ENCODE measurements at places on chromosomes 16 and 17. TPM values are rescaled to one million over a fixed set of nuclear protein-coding genes. Genes with fewer than 3 reads are reported as not detected.

- no peak for DNase-seq
These were observed 5.4 kb downstream of the TPSD1 start for GRCh38 chr16:1261131-1261892.

TPSD1 gene
- total RNA-seq: not detected

DNA sequence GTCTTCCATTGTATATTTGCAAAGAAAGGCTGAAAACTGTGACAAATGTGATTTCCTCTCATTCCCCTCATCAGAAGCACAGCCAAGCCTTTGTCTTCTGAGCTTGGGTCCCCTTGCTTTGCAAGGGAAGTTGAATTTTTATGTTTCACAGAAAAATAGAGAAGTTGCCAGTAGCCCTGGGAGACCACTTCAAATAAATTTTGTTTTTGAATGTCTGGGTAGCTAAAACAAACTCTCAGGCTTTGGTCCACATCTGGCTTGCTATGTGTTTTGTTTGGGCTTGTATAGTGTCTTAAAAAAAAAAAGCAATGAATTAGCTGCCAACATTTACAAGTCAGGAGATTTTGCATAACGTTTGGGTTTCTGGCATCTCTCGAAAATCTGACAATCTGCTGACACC lies 24.1 kb downstream of the PIK3R6 start:
- DNase-seq: no peak

- no peak for DNase-seq
These were observed 355.6 kb downstream of the SEC14L1 start for GRCh38 chr17:77496401-77496801.

- no peak for DNase-seq
These were observed 93.4 kb upstream of the TMEM132E start for GRCh38 chr17:34485999-34486398.

TM4SF5 gene
- total RNA-seq: not detected

SLFN13 gene
- total RNA-seq: 1.6 TPM

DNA sequence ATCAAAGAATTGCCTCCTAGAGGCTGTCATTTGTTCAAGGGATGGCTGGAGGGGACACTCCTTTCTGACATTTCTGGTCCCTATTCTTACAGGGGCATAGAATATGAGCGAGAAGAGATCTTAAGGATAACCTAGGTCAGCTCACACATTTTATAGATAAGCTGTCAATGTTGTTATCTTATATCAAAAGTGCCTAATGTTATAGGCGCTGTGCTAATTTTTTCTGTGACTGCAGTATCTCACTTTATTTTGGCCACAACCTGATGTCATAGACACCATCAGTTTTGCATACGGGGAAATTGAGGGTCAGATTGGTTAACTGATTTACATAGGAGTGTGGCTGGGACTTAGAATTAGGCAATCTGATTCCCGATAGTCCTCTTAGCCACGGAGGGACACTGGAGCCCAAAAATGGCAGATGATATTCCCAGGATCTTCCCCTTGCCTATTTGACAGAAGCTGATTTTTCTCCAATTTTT lies 1.2 kb downstream of the CPD start:
- peak; percentile 9 for DNase-seq

SKAP1 gene
- total RNA-seq: 17.0 TPM

GRCh38 chr16:57939872-57940224 lies 31.1 kb downstream of the CNGB1 start:
- DNase-seq: no peak

P2RX1 gene
- 0.55 TPM for total RNA-seq

DNA sequence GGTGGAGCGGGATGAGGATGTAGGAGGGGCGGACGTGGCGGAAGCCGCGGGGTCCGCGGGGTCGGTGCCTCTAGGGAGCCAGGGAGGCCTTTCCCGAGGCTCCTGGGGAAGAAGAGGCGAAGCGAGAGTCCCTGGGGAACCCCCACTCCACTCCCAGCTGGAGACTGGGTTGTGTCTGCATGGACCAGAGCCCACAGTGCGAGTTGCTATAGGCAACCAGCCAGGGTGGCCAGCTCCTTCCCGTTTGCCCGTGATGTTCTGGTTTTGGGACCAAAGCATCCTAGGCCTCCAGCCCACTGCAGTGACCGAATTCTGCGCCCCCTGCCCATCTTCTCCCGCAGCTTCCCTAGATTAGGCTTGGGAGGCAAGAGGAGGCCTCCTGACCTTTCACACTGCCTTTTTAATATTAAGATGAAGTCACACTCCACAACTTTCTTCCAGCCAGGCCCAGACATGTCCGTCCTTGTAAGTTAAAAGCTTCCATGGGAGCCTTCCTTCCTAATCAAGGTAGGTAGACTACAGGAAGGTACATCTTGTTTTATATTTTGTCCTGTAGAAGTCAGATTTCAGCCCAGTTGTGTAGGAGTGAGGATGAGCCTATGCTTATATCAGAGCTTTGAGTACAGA lies 469 bp downstream of the AMZ2 start:
- DNase-seq: no peak

DNA sequence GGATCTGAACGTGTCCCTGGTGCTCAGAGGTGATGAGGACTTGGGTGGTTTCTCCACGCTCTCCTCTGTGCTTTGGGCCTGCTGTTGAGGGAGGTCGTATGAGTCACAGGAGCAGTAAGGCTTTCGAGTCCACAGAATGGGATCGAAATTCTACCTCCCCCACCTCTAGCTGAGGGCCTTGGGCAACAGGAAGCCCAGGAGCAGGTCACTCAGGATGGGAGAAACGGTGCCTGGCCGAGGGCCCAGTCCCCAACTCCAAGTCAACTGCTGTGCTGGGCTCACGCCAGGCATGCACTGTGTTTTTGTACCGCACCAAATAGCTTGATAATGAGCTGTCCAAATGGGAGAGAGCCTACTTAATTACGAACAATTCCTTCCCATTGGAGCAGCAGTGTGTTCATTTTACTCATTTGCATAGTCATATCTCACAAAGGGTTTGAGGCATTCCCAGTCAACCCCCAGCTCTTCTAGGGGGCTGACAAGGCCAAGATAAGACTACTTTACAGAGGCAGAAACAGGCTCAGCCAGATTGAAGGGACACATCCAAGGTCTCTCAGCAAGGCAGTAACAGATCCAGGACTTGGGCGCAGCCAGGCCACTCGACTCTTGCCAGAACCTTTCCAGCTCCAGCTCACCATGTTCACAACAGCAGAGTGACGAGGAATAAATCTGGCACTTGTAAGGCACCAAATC lies 53.6 kb downstream of the WNT3 start:
- DNase-seq: peak; percentile 88

SLC5A2 gene
- 0.40 TPM for total RNA-seq

- DNase-seq: no peak
These were observed 8.4 kb downstream of the GLOD4 start for GRCh38 chr17:773467-774312.

CSH2 gene
- total RNA-seq: not detected

DNA sequence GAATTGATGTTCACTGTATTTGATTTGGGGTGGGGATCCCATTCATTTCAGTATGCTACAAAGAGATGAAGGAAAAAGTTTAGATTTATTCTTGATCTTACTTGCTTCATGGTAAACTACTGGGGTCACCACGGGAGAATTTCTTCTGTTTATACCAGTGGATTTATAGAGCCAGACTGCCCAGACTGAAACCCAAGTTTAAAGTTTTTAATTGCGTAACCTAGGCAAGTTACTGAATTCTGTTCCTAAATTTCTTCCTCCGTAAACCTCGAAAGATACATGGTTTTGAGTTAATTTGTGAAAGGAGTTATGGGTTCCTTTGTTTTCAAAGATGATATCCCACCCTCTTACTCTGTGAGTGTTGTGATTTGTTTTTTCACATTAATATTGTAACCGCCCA lies 26.4 kb downstream of the PIGL start:
- DNase-seq: no peak

ANKRD11 gene
- total RNA-seq: 53.4 TPM

GRCh38 chr17:21058098-21058893 lies 15.5 kb upstream of the USP22 start:
- no peak for DNase-seq

DNA sequence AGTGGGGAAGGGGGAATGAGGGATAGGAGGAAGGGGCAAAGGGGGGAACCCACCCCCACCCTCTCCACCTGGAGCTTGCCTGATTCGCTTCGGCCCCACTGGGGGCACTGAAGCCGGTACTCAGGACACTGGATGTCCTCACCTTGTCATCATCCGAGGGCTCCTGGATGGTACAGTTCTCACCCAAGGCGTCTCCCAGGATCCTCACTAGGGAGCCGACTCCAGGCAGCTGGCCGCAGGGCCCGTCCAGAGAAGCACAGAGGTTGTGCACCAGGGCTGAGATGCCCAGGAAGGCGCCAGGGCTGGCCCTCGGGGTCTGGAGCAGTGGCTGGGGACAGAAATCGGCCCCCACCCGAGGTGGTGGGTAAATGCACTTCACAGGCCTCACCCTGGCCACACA lies 92.3 kb downstream of the LITAF start:
- no peak for DNase-seq

GRCh38 chr17:17254036-17254435 lies 17.1 kb upstream of the FLCN start:
- DNase-seq: no peak

TLCD2 gene
- 3.2 TPM for total RNA-seq

DNA sequence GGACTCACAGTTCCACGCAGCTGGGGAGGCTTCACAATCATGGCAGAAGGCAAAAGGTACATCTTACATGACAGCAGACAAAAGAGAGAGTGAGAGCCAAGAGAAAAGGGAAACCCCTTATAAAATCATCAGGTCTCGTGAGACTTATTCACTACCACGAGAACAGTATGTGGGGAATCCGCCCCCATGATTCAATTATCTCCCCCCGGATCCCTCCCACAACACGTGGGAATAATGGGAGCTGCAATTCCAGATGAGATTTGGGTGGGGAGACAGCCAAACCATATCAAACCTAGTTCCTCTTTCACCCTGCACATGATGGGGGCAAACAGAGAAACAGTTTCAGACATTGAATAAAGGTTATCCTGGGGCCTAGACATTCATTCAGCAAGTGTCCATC lies 32.2 kb upstream of the IRX6 start:
- no peak for DNase-seq

GRCh38 chr17:61670691-61671090 lies 79.7 kb upstream of the NACA2 start:
- DNase-seq: no peak

GRCh38 chr16:83397601-83398291 lies 410.0 kb upstream of the HSBP1 start:
- no peak for DNase-seq

DNA sequence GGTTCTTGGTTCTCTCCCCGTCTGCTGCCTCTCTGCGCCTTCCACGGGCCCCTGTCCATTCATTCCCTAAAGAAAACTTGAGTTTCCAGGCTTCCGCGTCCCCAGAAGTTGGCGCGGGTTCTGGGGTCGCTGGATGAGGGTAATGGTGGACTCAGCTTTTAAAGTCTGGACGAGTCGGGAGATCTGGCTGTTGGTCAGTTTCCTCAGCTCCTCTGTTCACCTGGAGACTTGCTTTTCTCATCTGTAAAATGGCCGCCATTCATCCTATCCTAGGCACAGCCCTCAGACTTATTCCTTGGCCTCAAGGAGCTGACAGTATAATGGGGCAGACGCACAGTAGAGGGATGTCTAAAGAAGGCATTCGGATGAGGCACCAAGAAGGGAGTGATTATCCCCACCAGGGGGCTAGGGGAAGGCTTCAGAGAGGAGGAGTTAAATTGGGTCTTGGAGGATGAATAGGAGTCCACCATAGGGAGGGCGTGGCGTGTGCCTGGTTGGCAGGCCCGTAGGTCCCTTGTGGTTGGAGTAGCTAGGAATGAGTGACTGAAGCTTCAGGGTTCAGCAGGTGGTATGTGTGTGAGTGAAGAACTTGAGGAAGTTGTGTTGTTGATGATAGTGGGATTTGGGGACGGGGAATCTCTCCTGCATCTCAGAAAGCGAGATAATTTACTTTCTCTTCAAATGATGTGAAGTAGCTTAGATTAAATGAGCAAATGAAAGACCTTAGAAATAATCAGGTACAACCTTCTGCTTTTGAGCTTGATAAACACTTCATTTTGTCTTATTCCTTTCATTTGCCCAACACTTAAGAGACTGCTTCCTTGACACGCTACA lies 652 bp downstream of the VPS35L start:
- no peak for DNase-seq

DNA sequence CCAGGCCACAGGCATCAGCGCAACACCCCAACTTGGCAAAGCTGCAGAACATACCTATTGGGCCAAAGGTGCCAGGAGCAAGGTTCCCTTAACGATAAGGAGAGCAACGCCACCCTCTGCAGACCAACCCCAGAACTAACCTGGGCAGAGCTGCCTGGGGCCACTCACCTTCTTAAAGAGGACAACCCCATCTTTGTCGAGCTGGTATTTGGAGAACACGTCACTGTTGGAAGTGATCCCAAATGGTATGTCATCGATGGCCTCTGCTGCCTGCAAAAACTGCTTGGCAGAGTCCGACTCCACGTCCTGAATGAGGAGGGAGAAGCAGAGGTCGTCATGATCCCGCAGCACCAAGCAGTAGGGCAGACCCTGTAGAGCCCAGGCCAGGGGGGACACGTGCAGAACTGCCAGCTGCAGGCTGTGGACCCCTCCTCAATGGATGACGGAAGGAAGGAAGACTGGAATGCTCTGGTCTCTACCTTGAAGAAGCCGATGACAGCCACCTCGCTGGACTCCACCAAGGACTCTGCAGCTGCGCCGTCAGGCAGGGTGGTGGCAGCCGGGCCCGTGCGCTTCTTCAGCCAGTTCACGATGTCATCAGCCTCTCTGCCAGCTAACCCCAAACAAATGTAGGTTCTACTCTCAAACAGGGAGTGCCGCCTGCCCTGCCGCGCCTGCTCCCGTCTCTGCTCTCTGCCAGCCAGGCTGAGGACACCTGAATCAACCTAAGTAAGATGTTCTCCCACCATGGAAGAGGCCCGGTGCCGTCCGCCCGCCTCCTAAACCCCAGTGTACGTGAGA lies 5.2 kb downstream of the P4HB start:
- no peak for DNase-seq

GRCh38 chr17:81523402-81524038 lies 4.7 kb upstream of the FSCN2 start:
- DNase-seq: no peak

- DNase-seq: no peak
These were observed 4.8 kb upstream of the ITGA3 start for GRCh38 chr17:50051082-50051576.

- DNase-seq: no peak
These were observed 279.9 kb upstream of the DYNLRB2 start for GRCh38 chr16:80260906-80261311.

SECTM1 gene
- 3.3 TPM for total RNA-seq

CCDC43 gene
- total RNA-seq: 38.1 TPM

GPT2 gene
- total RNA-seq: 30.7 TPM

TBC1D3E gene
- total RNA-seq: not detected

DNA sequence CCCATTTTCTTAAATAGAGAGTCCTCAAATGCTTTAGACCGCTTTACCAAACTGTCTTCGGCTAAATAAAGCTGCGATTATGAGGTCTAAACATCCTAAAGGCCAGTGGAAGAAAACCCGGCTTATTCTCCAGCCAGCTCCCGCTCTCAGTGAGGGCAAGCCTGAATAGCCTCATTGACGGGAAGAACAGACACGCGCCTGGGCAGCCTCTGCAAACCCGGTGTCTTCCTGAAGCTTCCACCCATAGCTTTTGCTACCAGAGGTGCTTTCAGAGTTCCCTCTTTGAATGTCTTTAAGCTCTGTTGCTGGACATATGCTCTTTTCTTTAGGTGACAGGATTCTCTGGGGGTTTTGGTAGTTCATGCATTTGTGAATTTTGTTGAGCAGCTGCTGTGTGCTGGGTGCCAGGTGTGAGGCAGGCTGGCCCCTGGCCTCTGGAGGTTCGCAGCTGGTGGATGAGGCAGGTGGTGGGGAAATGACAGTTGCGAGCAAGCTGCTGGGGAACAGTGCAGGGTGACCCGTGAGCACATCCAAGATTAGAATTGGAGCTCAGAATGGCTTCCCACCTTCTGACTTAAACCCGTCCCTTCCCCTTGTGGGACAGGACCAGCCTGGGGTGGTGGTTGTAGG lies 44.7 kb downstream of the CRISPLD2 start:
- DNase-seq: peak; percentile 32

KRT32 gene
- total RNA-seq: not detected

SLC22A31 gene
- total RNA-seq: 0.11 TPM

All from spinal cord (tissue), 10 donors.